ENCODE measurements at places on chromosomes 3 and 15. TPM values are rescaled to one million over a fixed set of nuclear protein-coding genes. Genes with fewer than 3 reads are reported as not detected.

- peak; percentile 77 for DNase-seq
Measured at GRCh38 chr3:127217596-127218453, 24.9 kb downstream of the PRR23E start.

DNA sequence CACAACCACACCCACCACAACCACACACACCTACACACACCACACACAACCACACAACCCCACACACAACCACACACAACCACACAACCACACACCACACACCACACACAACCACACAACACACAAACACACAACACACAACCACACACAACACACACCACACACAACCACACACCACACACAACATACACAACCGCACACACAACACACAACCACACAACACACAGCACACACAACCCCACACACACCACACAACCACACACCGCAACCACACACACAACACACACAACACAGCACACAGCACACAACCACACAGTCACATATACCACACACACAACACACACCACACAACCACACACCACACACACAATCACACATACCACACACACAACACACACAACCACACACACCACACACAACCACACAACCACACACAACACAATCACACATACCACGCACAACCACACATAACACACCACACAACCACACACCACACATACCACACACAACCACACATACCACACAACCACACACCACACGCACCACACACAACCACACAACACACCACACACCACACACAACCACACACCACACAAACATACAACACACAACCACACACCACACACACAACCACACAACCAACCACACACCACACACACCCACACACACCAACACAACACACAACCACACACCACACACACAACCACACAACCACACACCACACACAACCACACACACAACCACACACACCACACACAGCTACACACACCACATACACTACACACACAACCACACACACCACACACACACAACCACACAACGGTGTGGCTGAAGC is 23.7 kb downstream of the CPN2 start:
- no peak for DNase-seq

DNA sequence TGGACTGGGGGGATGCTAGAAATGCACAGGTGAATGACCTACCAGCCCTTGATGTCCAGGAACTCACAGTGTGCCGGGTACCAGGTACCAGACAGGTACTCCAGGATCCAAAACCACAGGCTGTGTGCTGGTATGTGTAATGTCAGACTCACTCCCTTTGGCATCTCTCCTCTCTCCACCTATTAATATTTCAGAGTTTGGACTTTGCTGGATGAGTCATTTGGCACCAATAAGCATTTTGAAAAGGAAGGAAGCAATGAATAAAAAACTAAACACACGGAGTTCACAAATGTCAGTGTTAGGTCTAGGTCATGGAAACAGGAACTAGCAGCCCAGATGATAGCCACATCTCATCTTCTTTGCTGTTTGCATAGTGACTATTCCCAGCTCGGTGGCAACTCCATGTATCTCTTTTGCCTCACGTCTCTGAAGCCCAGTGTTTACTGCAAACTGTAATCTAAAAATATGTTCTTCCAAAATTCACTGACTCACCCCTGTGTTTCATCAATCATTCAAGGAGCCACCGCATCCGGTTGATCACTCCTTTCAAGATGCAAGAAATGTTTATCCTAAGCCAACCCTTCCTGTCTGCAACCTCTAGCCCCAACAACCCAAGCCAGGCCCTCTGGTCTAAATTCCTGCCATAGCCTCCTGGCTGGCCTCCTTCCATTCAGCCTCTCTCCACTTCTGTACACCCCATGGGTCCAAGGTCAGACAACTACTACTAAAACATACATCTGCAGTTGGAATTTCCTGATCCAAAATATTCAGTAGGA is 8.4 kb downstream of the ITGB5 start:
- DNase-seq = peak; percentile 89

DNA sequence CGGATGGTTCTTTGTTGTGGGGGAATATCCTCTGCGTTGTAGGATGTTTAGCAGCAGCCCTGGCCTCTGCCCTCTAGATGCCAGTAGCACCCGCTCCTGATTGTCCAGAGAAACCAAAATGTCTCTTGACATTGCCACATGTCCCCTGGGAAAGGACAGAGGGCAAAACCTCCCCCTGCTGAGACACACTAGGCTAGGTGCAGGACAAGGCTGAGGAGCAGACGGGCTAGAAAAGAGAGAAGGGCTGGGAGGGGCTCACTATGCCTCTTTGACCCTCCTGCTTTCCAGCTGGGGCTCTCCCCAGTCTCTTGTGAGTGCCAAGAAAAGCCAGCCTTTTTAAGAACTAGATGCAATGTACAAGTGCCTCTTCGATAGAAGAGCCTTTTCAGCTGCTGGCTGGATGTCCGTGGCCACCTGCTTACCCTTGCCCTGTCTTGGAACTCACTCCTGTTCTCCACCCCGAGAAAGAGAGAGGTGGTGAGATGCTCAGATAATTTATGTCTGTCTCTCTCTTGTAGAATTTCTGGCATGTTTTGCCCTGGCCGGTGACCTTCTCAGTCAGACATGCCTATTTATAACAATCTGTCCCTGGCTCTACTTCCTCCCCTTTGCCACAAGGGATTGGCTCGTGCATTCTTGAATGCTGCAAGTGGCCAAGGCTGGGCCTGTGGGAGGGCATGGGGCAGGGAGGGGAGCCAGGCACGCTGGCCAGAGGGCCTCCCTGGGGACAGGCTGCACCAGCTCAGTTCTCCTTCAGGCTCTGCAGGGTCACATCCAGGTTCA is 142.6 kb downstream of the RPLP1 start:
- DNase-seq = no peak

- no peak for DNase-seq
Measured at GRCh38 chr3:71415681-71416122, 167.8 kb downstream of the FOXP1 start.

RAD51 gene
- total RNA-seq = 13.5 TPM

DNA sequence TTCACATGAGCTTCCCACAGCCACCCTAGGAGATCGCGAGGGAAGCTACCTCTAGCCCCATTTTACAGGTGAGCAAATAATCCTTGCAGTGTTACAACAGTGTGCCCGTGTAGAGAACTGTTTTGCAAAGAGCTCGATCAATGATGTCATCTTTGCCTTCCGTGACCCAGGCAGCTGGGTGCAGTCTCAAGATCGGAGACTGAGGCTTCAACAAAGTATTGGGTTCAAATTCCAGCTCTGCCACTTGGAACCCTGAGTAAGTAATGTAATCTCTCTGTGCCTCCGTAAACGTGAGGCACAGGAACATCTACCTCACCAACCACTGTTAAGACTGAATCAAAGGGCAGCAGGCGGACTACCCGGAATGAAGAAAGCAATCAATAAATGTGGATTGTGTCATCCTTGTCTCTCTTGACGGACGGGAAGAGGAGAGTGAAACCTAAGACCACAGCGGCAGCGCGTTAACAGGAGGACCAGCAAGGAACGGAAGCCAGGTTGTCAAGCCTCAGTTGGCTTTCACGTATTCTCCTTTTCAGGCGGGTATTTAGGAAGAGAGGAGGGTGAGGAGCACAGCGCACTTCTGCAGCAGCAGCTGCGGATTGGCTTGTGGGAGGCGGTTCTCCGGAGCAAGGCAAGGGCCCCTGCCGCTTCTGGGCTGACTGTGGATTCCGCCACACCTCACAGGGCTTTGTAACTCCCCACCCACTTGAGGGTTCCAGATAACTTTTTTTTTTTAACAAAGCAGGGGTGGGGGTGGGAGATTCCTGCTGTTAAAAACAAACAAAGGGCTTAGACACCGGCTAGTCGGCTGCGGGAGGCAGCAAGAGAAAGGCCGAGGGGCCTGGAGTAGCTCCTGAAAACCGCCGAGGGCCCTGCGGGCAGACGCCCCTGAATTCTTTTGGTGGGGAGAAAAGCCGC is 1.5 kb upstream of the SMAD3 start:
- DNase-seq = no peak

KLHL40 gene
- not detected for total RNA-seq

RETNLB gene
- not detected for total RNA-seq

DNA sequence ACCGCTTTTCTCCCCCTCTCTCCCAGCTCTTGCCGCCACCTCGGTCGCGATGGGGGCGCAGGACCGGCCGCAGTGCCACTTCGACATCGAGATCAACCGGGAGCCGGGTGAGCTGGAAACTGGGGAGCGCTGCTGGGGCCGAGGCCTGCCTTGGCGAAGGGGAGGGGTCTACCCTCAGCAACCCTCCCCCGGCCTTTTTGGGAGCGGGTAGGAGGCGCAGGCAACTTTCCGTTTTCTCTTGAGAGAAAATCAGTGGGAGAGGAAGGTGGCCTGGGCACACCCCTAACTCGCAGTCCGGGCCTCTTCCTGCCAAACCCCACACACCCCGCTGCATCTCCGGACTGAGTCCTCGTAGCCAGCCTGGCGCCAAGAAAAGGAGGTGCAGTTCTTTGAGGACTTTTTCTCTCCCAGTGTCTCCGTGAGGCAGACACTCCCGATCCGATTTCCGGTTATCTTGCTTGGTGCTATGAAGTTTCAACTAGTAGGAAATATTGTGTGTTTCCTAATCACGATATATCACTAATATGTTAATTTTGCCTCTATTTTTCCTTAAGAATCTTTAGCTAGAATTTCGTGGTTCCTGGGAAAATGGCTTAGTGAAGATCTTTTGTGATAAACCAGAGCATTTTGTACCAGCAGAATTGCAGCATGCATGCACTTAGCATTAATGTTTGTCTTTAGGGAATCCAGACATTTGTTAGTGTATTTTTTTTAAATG is 631 bp downstream of the NKTR start:
- DNase-seq = peak; percentile 41

DNA sequence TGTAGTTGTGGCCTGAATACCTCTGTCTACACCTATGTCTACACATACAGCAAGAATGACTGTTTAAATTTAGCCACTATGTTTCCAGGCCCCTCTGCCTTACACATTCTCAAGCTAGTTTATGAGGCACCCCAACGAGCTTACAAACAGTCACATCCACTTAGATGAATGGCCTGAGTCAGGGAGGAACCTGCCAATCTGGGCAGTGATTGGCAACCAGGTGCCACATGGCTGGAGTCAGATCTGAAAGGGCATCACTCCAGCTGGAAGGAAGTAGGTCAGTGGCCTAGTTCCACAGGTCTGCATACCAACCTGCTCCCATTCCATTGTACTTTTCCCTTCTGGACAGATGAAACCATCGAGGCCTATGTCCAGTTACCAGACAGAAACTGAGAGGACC is 136.3 kb downstream of the FOXP1 start:
- no peak for DNase-seq

GRCh38 chr3:50267280-50267913 is 1.6 kb upstream of the SEMA3B start:
- no peak for DNase-seq

NRG4 gene
- total RNA-seq = 13.9 TPM

Measured in H4 (cell line).